ENCODE measurements at places on chromosomes 16 and 17. TPM values are rescaled to one million over a fixed set of nuclear protein-coding genes. Genes with fewer than 3 reads are reported as not detected.

The FBXO47 gene
- not detected for total RNA-seq

The GPR142 gene
- total RNA-seq = not detected

The TP53TG3F gene
- not detected for total RNA-seq

The SLC52A1 gene
- total RNA-seq = not detected

Measured in SJCRH30 (cell line).